ENCODE measurements at places on chromosomes 13 and 19.

GRCh38 chr13:43107780-43108179 is 84.4 kb downstream of the DNAJC15 start:
- DNase-seq: no peak

- peak; percentile 60 for DNase-seq
Measured at GRCh38 chr19:49997709-49998108, 27.5 kb downstream of the VRK3 start.

DNA sequence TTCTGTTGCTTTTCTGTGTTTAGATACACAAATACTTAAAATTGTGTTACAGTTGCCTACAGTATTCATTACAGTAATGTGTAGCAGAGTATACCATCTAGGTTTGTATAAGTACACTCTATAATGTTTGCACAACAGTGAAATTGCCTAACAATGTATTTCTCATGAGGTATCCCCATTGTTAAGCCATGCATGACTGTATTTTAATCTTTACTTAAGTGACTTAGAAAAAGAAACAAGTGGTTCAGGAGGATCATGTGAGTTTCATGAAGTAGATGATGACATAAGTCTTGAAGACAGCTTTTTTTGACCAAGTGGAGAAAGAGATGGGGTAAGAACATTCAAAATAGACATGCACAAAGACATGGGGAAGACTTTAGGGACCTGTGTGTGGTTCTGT is 8.4 kb upstream of the KCTD4 start:
- no peak for DNase-seq

DNA sequence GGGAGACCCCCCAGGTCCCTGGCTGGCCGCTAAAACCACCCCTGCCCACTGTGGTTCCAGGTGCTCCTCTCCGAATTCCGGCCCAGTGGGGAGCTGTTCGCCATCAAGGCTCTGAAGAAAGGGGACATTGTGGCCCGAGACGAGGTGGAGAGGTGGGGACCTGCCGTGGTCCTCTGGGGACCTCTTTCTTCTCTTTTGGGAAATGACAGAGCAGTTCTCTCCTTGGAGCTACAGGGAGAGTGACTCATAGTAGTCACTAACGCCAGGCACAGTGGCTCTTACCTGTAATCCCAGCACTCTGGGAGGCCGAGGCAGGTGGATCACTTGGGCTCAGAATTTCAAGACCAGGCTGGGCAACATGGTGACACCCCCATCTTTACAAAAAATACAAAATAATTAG is 7.3 kb downstream of the PTGER1 start:
- no peak for DNase-seq

- no peak for DNase-seq
Measured at GRCh38 chr19:9848762-9849161, 13.6 kb downstream of the PIN1 start.

- peak; percentile 22 for DNase-seq
Measured at GRCh38 chr19:55340784-55341147, 1.1 kb downstream of the KMT5C start.

DNA sequence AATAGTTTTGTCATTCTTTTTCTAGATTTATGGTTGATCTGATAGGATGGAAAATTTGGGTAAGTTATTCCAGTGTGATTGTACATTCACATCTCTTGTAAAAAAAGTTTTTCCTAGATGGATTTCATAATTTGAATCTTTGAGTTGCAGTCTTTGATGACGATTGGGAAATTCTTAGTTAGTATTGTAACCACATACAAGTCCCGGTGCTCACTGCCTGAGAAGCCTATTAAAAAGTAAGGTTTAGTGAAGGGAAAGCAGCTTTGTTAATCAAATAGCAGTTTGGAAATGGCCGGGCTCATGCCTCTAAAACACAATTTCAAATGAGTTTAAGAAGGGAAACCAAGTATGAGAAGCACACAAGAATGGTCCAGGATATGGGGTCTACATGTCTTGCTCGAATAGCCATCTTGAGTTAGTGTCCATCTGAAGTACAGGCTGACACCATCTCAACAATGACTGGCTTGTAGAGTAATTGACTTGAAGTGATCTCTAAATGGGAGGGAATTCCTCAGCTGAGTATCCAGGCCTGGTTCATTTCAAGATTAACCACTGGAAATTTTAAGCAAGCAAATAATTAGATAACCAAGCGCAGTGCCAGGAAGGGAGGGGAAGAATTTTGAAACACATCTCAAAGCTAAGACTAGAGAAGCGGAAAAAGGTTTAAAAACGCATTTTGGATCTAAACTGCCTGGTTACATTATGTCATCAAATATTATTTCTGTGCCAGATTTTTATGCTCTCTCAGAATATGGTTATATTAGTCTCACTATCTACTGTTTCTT is 1145.6 kb upstream of the MIR17HG start:
- DNase-seq: no peak

GRCh38 chr13:99033814-99034213 is 56.0 kb upstream of the DOCK9 start:
- DNase-seq: peak; percentile 55

DNA sequence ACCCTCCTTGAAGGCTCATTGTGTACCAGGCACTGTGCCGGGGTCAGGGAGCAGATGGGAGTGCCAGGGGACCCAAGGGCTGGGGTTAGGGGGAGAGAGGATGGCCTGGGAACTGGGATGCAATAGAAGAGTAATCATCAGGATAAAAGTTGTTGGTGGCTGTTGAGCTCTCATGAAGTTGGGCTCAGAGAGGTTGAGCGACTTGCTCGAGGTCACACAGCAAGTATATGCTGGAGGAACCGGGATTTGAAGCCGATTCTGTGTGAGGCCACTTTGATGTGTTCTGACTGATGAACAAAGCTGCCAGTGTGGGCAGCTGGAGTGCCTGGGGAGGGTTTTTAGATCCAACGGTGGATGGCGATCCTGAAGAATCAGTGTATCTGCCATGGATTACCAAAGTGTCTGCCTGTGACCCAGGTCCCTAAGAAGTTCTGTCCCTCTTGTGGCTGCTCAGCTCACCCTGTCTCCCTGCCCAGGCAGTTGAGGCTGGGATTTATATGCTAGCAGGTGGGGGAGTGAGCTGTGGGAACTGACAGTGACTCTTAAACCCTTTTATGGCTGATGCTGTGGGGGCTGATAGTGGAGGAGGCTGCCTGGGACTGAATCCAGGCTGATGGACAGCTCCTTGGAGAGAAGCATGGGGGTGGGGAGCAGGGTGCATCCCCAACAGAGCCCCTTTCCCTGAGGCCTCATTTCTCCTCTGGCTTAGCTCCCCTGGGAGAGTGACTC is 8.3 kb downstream of the ARHGEF18 start:
- DNase-seq: no peak

DNA sequence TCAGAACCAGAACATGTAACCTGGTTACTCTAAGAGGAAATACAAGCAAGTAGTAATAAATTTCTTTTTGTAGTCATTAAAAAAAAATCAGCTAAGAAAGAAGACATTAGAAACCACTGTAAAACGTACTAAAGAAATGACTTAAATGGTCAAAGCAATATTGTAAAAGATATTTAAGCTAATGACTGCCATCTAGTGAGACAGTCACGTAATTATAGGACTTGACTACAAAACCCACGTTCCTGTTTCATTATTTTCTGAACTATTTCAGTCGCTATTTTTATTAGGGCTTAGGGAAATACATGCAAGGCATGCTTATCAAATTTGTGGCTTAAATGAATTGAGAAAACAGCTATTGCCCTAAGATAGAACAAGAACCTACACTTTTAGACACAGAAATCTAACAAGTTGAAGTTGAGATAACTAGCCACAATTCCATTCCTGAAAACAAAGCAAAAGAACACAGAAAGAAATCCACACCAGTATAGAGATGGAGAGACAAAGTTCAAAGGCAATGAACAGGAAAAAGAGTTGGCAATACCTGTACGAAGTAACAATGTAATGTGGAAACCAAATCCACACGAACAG is 17.9 kb downstream of the ALG5 start:
- DNase-seq: peak; percentile 51

- no peak for DNase-seq
Measured at GRCh38 chr13:111252446-111253364, 67.7 kb upstream of the TEX29 start.

- DNase-seq: no peak
Measured at GRCh38 chr13:111037927-111038326, 77.2 kb upstream of the ARHGEF7 start.

GRCh38 chr19:31175564-31176348 is 173.5 kb downstream of the TSHZ3 start:
- DNase-seq: no peak

- DNase-seq: no peak
Measured at GRCh38 chr13:83327091-83327490, 555.2 kb downstream of the SLITRK1 start.

GRCh38 chr13:95300625-95301182 is 547 bp downstream of the ABCC4 start:
- DNase-seq: peak; percentile 54

DNA sequence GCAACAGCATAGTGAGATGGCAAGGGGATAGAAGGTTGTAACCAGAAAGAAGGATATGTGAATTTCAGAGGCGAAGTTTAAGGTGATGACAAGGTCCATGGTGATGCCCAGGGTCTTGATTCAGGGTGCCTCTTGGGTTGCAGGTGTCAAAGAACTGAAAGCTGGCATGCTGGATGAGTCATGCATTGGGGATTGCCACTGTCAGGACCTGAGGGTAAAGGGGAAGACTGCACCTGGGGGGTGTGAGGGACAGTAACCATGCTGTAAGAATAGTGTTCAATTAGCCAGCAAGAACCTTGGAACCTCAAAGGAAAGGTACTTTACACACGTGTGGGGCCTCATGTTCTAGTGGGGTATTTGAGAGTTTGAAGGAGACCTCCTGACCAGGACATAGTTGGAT is 279.6 kb downstream of the SLC7A1 start:
- no peak for DNase-seq

DNA sequence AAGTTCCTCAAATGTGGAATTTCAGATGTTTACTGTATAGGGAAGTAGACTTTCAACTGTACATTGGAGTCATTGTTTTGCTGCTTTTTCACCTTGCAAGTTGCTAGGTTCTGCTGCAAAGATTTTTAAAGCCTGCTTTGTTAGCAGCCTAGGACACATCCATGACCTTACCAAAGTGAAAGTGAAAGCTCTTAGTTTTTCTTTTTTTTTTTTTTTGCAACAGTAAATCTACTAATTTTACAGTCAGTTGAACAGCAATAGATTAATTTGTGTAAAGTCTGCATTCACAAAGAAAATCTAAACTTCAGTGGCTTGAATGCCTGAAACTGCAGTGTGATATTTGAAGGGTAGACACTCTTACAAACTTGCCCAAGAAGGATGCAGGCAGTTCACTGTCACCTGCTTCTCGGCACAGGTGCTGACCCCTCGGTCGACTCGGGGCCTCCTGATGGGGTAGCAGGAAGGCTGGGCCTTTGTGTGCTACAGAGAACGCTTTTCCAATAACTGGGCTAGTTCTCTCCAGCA is 5.0 kb upstream of the MTIF3 start:
- DNase-seq: no peak

DNA sequence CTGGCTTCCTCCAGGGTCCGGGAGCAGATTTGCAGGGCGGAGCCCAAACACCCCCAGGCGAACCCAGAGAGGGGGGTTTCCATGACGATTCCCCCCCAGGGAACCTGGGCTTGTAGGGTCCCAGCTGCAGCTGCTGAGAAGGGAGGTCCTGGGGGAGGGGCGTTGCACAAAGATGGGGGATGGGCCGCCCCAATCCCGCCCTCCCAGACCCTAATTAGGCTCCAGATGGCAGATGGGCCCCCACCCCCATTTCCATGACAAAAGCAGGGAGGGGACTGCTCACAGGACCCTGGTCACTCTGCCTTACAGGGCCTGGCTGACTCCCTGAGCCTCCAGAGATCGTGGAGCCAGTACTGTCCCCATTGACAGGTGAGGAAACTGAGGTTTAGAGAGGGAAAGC is 15.2 kb downstream of the ELAVL3 start:
- no peak for DNase-seq

GRCh38 chr19:18852648-18853047 is 20.9 kb downstream of the UPF1 start:
- DNase-seq: no peak

GRCh38 chr19:3335431-3336350 is 30.7 kb upstream of the NFIC start:
- no peak for DNase-seq

DNA sequence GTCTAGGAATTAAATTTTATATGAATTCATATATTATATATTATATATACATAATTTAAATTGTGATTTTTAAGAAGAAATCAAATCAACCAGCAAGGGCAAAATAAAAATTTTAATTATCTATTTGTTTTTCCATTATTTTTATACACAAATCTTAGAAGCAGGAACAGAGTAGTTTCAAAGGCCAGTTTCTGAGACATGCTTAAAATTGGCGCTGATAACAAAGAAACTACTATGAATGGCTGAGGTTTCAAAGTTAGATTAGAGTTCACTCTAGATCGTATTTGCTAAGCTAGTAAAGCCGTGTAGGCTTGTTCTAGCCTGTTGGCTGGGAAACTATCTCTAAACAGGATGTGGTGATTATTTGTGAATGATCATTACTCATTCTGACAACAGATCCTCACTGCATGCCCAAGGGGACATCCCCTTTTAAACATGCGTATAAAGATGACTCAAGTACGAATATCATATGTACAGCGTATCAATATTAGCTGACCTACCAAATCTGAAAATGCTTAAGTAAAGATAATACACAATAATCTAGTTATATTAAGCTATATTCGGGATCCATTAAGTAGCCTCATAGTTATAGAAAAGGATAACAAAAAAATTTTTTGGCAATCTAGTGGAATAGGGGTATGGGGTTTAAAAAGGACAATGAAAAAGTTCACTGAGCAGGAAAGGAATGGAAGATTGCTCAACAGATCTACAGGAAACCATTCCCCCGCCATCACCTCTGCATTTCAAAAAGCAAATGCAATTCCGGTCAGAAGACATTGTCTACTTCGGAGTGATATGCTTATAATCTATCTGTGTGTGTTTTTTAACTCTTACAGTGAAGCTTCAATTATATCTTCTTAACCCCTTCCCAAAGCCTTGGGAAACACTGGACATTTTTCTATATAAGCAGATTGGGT is 150.1 kb downstream of the SHISA2 start:
- DNase-seq: no peak

DNA sequence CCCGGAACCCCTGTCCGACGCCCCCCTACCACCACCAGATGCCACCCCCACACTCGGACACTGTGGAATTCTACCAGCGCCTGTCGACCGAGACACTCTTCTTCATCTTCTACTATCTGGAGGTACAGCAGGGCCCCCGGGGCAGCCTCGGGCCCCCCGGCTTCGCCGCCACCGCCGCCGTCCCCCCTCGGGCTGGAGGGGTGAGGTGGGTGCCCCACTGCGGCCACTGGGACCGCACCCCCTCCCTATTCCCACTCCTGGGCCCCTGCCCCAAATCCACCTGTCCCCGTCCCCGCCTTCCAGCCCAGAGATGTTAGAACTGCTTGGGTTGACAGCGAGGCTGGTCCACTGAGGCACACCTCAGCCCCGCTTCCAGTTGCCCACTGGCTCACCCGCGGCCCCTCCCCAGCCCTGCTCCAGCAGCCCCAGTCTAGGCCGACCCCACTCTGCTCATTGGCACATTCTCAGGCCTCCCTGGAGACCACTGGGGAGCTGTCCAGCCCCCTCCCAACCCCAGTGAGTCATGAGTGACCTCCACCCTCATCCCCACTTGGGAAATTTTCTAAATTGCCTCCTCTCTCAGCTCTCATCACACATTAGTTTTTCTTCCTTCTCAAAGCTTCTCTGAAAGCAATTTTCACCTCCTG is 6.5 kb downstream of the LENG1 start:
- no peak for DNase-seq

GRCh38 chr19:6738787-6739389 is 592 bp upstream of the TRIP10 start:
- DNase-seq: no peak

- no peak for DNase-seq
Measured at GRCh38 chr13:98731925-98732324, 20.5 kb downstream of the SLC15A1 start.

- DNase-seq: no peak
Measured at GRCh38 chr13:47310401-47310800, 413.5 kb upstream of the HTR2A start.

Data from KBM-7 (cell line).